ENCODE measurements at places on chromosomes 6 and 20. TPM values are rescaled to one million over a fixed set of nuclear protein-coding genes. Genes with fewer than 3 reads are reported as not detected.
A peak's percentile ranks its signal among the peaks of the same experiment; 100 is the strongest.

DNA sequence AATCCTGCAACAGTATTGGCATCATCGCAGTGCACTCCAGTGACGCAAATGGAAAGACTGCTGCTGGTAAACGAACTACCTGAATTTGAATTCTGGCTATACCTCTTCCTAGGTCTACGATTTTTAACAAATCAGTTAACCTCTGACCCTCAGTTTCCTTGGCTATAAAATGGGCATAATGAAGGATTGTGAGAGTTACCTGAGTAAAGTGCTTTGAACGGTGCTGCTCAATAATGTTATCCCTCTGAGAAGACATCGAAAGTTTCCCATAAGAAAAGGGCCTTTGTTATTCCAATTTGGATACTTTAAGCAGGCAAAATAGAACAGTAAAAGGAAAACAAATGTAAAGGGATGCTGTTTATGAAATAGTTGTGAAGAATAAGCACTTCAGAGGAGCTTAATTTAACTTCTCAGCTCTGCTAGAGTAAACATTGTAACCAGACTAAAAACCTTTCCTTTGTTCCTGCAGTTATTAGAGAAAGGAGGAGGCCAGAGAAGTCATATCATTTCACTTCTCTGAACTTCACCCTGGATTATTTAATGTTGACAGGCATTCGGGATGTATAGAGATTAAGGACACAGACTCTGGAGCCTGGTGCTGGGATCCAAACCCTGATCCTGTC is 5.8 kb downstream of the SGK1 start:
- H3K4me3 ChIP-seq, result no peak overlapping the region
- no peaks in the 10 kb centered on the region for H3K36me3 ChIP-seq
- H3K27ac ChIP-seq, result no peak overlapping the region

The C20orf96 gene
- total RNA-seq, result 0.32 TPM

- no peaks in the 10 kb centered on the region for H3K36me3 ChIP-seq
- DNase-seq, result no peak
- H3K4me1 ChIP-seq, result no peaks in the 10 kb centered on the region
- H3K27me3 ChIP-seq, result no peaks in the 10 kb centered on the region
- no peak overlapping the region for H3K4me3 ChIP-seq
Observed at GRCh38 chr6:74491844-74492374, 713.9 kb downstream of the COL12A1 start.

- H3K4me3 ChIP-seq, result no peak overlapping the region
- no peaks in the 10 kb centered on the region for H3K27me3 ChIP-seq
- no peak overlapping the region for H3K27ac ChIP-seq
- DNase-seq, result peak; percentile 8
- H3K4me1 ChIP-seq, result no peaks in the 10 kb centered on the region
Observed at GRCh38 chr6:107179004-107179403, 63.7 kb upstream of the BEND3 start.

GRCh38 chr6:142627474-142627873 is 317.5 kb downstream of the HIVEP2 start:
- peaks cover 4% of the 10 kb centered on the region for H3K4me1 ChIP-seq
- no peak overlapping the region for H3K27ac ChIP-seq
- no peak for DNase-seq
- no peak overlapping the region for H3K4me3 ChIP-seq
- no peaks in the 10 kb centered on the region for H3K27me3 ChIP-seq
- H3K36me3 ChIP-seq, result no peaks in the 10 kb centered on the region

GRCh38 chr6:19380293-19380692 is 456.9 kb upstream of the ID4 start:
- H3K27ac ChIP-seq, result no peak overlapping the region
- no peaks in the 10 kb centered on the region for H3K36me3 ChIP-seq
- DNase-seq, result peak; percentile 52
- no peak overlapping the region for H3K4me3 ChIP-seq
- 0 out of 2 replicates have a peak, but pooled peaks cover 9% of the 10 kb centered on the region for H3K4me1 ChIP-seq
- peaks cover 7% of the 10 kb centered on the region for H3K27me3 ChIP-seq

GRCh38 chr6:106764353-106764980 is 135.1 kb downstream of the QRSL1 start:
- no peaks in the 10 kb centered on the region for H3K4me1 ChIP-seq
- no peaks in the 10 kb centered on the region for H3K36me3 ChIP-seq
- DNase-seq, result no peak
- no peak overlapping the region for H3K27ac ChIP-seq
- H3K27me3 ChIP-seq, result no peaks in the 10 kb centered on the region

GRCh38 chr6:108982154-108983113 is 112.2 kb downstream of the SESN1 start:
- no peaks in the 10 kb centered on the region for H3K4me1 ChIP-seq
- H3K4me3 ChIP-seq, result no peak overlapping the region
- no peak overlapping the region for H3K27ac ChIP-seq
- H3K27me3 ChIP-seq, result no peaks in the 10 kb centered on the region
- H3K36me3 ChIP-seq, result 0 out of 2 replicates have a peak, but pooled peaks cover 9% of the 10 kb centered on the region

DNA sequence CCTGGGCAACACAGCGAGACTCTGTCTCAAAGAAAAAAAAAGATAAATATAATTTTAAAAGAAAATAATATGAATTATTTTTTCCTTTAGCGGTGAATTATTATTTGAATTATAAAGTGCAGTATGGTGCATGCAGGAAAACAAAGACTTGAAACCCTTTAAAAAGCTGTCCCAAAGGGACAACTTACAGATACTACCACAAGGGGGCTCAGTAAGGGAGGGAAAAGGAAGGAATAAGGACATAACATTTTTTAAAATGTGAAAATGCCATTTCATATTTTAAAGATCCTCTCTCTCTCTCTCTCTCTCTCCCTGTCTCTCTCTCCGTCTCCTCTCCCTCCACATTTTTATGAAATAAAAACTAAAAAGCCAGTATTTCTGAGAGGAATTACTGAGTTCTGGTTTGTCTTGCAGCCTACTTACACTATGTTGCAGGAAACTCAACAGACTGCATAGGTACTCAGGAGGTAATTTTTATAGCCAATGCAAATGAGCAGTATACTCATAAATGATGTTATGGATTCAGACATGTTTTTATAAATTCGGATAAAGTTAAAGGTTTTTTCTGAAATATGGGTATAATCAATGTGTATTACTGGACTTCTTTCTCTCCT is 455.0 kb upstream of the GJE1 start:
- no peak overlapping the region for H3K27ac ChIP-seq
- H3K27me3 ChIP-seq, result no peaks in the 10 kb centered on the region
- H3K4me1 ChIP-seq, result peaks cover 9% of the 10 kb centered on the region

The ABHD16B gene
- total RNA-seq, result not detected

DNA sequence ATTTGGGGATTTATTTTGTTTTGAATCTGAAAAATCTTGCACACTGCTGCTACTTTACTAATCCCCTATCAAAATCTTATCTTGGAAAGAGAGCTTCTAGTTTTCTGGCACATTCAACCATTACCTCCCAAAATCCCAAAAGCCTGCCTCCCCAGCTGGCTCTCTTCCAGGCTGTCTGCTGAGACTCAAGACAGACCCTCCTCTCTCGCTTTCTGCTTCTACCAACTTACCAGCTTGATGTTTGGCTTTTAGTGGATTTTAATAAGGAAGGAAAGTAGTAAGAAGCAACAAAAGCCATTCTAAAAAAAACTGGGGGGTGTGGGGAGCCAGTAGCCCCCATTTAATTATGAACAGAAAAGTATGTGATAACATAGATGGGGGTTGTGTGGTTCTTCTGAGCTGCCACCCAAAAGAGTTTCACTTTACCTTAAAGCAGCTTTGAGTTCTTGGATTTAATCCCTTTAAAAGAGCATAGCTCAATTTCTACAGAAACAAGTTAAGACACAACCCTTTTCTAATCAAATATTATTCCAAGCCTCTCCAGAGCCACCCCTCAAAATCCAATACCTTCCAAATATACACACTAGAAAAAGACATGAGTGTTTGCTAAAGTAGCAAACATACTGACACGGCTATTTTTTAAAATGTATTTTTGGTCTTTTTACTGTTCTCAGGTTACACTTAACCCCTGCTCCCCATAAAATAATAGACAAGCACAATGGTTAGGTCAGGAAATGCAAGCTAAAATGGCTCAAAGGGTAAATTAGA is 71.7 kb downstream of the ATP9A start:
- peak overlapping the region; percentile 39 for H3K27ac ChIP-seq
- H3K36me3 ChIP-seq, result no peaks in the 10 kb centered on the region
- H3K4me1 ChIP-seq, result peaks cover 18% of the 10 kb centered on the region
- peak overlapping the region; percentile 25 for H3K4me3 ChIP-seq
- H3K27me3 ChIP-seq, result no peaks in the 10 kb centered on the region

The TULP1 gene
- total RNA-seq, result not detected

DNA sequence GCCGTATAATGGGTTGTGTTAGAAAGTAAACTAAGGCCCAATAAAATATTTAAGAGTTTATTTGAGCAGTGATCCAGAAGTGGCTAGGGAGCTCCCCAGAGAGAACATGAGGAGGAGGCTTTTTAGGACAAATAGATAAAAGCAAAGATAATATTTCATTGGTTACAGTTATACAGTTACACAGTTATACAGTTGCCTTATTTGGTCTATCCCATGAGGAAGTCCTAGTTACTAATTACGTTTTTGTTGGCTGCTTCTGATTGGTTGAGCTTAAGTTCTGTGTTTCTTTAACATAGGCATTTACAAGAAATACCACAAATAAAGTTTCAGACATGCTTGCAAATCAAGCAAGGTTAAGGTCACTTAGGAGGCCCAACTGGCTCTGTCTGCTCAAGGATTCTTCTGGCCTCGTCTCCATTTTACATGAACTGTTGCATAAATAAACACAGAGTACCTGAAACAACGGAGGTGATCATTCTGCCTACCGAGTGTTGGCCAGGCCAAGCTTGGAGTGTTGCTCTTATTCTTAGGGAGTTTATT is 7.0 kb downstream of the UBD start:
- H3K27ac ChIP-seq, result no peak overlapping the region
- no peaks in the 10 kb centered on the region for H3K36me3 ChIP-seq
- H3K4me3 ChIP-seq, result no peak overlapping the region
- H3K27me3 ChIP-seq, result peaks cover 19% of the 10 kb centered on the region
- H3K4me1 ChIP-seq, result no peaks in the 10 kb centered on the region

The GHRH gene
- total RNA-seq, result not detected

The LPA gene
- total RNA-seq, result not detected

GRCh38 chr20:52268184-52268749 is 76.7 kb upstream of the ZFP64 start:
- H3K4me1 ChIP-seq, result peaks cover 20% of the 10 kb centered on the region
- H3K4me3 ChIP-seq, result no peak overlapping the region
- DNase-seq, result peak; percentile 60
- H3K27me3 ChIP-seq, result no peaks in the 10 kb centered on the region
- no peaks in the 10 kb centered on the region for H3K36me3 ChIP-seq

The LY6G6D gene
- total RNA-seq, result not detected

The EYS gene
- not detected for total RNA-seq

The MARCKS gene
- 154 TPM for total RNA-seq

GRCh38 chr6:40719671-40720374 is 132.7 kb upstream of the LRFN2 start:
- H3K4me3 ChIP-seq, result peak overlapping the region; percentile 65
- H3K4me1 ChIP-seq, result peaks cover 18% of the 10 kb centered on the region
- peak overlapping the region; percentile 39 for H3K27ac ChIP-seq

The BCAS1 gene
- not detected for total RNA-seq

DNA sequence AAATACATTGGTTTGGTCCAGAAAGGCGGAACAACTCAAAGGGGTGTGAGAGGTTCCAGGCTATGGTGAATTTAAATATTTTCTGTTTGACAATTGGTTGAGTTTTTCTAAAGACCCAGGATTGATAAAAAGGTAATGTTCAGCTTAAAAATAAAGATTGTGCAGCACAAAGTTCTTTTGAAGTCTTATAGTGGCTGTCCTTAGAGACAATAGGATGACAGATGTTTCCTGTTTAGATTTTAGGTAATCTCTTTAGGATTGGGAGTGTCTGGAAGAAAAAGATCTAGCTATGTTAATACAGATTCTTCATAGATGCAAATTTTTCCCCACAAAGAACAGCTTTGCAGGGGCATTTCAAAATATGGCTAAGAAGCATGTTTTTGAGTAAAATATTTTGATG is 119.7 kb downstream of the GRIK2 start:
- no peak overlapping the region for H3K4me3 ChIP-seq
- H3K27me3 ChIP-seq, result no peaks in the 10 kb centered on the region
- no peak overlapping the region for H3K27ac ChIP-seq
- no peaks in the 10 kb centered on the region for H3K4me1 ChIP-seq

- peaks cover 45% of the 10 kb centered on the region for H3K4me1 ChIP-seq
- peak overlapping the region; percentile 88 for H3K27ac ChIP-seq
- peak overlapping the region; percentile 40 for H3K4me3 ChIP-seq
Observed at GRCh38 chr6:144265061-144265357, 20.1 kb upstream of the UTRN start.

The PRDM1 gene
- 2.7 TPM for total RNA-seq

The BMP2 gene
- total RNA-seq, result 0.38 TPM

DNA sequence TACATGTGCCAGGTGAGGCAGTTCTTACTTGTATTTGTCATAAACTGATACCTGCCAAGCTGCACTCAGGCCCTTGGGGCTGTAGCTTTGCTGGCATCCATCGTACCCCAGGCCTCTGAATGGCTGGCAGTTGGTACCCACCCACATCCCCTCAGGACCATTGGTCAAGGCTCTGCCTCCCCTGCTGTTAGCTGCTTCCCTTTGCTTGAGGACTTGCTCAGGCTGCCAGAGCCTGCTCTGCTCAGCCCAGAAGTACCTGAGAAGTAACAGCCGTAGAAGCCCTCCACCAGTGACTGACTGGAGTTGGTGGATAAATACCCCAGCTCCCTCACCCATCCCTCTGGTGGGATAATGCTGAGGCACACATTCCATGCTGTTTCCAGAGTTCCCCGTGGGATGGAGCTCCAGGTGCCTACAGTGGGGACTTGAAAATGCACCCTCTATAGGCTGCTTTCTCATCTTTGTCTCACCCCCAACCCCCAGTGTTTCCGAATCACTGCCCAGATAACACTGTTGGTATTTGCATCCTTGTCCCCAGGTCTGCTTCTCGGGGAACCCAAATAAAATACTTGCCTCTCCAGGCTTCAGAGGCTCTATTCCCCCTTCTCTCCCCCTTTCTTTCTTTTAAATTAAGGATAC is 7.3 kb downstream of the EBF4 start:
- no peak for DNase-seq
- no peak overlapping the region for H3K4me3 ChIP-seq
- no peaks in the 10 kb centered on the region for H3K36me3 ChIP-seq
- H3K27ac ChIP-seq, result no peak overlapping the region

DNA sequence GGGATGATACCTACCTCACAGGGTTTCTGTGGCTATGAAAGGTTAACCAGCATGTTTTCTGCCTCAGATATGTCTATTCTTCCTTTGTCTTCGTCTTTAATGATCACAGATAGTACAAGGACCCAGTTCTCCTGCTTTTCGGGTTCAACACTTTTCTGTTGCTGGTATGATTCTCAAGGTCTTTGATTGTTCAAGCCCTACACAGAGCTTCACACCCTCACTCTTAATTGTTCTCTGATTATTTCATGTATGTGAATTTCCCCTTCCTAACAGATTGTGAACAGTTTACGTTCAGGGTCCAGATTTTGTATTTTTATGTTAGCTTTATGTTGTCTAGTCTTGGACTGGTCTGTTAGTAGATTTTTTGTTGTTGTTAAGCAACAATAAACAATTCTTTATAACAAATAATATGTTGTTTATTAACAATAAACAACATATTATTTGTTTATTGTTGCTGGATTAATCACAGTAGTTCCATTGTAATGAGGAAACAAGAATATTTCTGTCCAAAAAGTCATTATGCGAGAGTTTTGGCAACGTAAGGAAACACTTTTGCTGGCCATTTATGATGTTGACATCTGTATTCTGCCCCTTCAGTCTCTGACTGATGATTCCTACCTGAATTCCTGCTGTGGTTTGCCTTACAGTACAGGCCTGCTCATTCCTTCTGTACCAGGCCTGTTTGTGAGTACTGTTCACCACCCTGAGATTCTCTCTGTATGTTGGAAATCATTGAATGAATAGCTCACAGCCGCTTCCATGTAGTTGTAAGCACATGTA is 27.2 kb upstream of the TULP4 start:
- H3K4me1 ChIP-seq, result peaks cover 29% of the 10 kb centered on the region
- peak; percentile 15 for DNase-seq
- H3K27ac ChIP-seq, result peak overlapping the region; percentile 74
- no peaks in the 10 kb centered on the region for H3K36me3 ChIP-seq
- no peaks in the 10 kb centered on the region for H3K27me3 ChIP-seq
- H3K4me3 ChIP-seq, result no peak overlapping the region

Measured in GM23248 (cell line).